Suppressor macrophage (primary cell): ENCODE measurements at places on chromosomes 5 and 9.
A peak's percentile ranks its signal among the peaks of the same experiment; 100 is the strongest.

GRCh38 chr9:115930472-115930871 lies 223.1 kb upstream of the PAPPA start:
- no peak for DNase-seq

- DNase-seq = peak; percentile 12
Measured at GRCh38 chr9:24245988-24246387, 299.7 kb downstream of the IZUMO3 start.

- no peak for DNase-seq
Measured at GRCh38 chr9:98971915-98972223, 28.2 kb downstream of the COL15A1 start.

GRCh38 chr9:38016375-38017135 lies 52.5 kb downstream of the SHB start:
- DNase-seq = no peak

DNA sequence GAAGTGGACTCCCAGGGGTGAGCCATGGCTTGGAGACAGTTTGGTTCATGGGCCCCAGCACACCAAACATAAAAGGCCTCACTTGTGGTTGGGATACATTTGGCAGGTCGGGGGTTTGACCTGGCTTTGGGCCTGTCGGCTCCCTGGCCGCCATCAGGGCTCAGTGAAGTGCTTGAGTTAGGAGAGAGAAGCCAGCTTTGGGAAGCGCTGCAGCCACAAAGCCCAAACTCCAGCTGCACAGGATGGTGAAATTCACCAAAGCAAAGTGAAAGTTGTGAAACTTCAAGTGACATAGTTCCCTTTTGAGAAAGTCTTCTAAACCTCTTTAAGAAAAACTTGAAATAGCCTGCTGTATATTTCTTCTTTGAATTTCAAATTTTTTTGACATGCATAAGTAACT lies 27.5 kb downstream of the SLC46A2 start:
- peak; percentile 80 for DNase-seq

DNA sequence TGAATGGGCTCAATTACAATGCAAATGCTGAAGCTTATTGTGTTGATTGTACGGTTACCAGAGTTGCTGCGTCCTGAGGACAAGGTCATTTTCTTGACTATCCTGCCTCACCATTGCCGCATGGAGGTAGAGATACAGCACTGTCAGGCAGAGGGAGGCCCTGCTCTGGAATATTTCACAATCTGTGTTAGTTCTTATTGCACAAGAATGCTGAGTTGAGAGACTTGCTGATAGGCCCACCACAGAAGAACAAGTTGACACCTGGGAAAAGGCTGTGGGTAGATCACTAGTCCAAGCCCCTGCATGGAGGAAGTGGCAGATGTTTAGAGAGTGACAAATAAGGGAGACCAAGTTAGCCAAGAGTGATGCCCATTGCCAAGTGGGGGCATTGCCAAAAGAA lies 344.5 kb upstream of the ITGA1 start:
- no peak for DNase-seq
